ENCODE measurements at places on chromosomes 2 and 18.

DNA sequence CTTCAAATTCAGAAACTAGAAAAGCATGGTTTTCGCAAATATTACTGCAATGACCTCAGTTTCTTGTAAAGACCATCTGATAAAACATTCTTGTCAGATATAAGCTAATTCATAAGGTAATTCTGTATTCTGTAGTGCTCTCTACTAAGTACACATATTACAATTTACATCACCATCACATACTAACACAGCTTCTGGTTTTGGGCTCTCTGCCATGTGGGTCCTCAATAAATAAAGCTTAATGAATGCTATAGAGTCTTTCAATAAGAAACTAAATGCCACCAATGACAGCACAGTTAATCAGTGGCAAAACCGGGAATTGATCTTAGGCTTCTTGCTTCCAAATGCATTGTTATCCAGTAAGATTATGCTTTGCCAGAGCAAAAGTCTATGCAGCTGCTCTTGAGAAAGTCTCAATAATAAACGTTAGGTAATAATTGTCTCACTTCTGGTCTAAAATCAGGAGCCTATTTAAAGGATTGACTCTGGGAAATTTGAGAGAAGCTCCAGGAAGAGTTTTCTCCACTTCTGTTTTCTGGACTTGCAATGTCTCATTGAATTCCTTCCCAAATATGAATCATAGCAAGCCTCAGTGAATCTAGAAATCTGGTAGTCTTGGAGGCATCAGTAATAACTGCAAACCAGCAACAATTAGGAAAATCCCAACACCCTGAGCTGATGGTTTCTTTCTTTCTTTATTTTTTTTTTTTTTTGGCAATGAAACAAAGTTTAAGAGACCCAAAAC is 67.9 kb upstream of the RAPGEF4 start:
- no peak for DNase-seq

DNA sequence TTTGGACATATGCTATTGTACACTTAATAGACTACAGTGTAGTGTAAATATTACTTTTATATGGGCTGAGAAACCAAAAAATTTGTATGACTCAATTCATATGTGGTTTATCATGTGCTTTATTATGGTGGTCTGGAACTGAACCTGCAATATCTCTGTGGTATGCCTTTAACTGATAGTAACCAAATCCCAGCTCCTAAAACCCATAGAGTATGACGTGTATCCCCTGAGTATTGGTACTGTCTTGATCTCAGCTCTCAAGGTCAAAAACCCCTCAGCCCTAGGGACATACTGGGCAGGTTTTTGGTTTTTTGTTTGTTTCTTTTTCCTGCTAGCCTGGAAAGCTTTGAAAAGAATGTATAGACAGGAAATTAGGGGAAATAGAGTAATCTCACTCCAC is 42.2 kb upstream of the ARHGAP15 start:
- no peak for DNase-seq

GRCh38 chr2:113169002-113169530 is 4.7 kb upstream of the PSD4 start:
- no peak for DNase-seq

GRCh38 chr18:59885579-59886163 is 14.1 kb upstream of the PMAIP1 start:
- DNase-seq, result no peak

DNA sequence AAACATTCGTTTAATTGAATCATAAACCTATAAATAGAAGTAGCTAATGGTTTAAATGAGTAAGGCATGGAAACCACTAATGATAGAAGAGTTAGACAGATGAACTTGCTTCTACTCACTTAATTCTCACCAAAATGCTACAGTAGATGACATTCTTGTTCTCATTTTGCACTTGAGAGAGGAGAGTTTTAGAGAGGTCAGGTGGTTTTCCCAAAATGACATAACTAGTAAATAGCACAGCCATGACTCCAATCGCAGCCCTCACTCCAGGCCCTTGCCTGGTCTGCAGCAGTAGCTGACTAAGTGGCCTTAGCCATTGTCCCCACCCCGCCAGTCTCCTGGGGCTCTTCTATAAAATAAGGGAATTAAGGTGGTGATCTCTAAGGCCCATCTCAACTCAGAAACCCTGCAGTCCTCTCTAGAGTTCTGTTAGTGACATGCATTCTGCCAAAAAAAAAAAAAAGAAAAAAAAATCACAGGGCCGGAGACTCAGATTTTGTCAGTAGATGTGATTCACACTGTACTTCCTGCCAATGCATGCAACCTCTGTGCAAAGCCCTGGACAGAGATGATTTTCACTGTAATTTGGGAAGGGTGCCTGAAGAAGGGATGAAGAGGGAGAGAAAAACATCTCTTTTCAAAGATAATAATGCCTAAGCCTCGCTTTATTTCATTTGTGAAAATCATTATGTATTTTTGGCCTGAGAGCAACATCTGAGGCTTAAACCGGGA is 221.8 kb downstream of the ANAPC1 start:
- DNase-seq, result no peak

- DNase-seq, result no peak
These were observed 111.7 kb upstream of the SCN1A start for GRCh38 chr2:166239548-166239947.

DNA sequence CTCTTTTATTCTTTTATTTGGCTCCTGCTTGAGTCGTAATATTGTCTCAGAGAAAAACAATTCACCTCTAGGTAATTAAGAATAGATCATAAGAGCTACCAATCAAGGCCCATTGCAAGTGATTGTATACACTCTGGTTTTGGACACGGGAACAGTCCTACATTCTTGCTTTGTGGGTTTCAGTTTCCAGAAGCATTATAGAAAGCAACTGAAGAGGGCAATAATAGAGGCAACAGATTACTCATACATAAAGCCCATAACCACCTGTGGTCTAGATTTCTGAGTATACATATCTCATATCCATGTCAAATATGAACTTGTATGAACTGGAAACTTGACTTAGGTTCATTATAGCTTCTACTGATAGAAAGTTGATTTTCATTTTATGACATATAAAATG is 65.4 kb downstream of the DIS3L2 start:
- DNase-seq, result no peak

GRCh38 chr18:39513186-39513585 is 1947.6 kb upstream of the CELF4 start:
- no peak for DNase-seq

DNA sequence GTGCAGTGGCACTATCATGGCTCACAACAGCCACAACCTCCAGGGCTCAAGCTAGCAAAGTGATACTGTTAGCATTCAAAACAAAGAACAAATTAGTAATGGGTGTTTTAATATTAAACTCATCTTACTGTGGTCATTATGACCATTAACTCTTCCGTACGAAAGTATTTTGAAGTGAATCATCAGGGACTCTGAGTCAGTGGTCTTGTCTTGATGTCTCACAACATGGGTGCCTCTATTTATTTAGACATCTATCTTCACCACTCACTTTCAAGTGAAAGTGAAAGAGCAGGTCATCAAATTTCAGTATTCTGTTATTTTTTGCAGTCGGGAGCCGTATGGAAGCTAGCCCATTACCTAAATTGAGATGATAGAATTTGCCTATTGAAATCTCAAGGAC is 1118.2 kb downstream of the DPP10 start:
- no peak for DNase-seq

DNA sequence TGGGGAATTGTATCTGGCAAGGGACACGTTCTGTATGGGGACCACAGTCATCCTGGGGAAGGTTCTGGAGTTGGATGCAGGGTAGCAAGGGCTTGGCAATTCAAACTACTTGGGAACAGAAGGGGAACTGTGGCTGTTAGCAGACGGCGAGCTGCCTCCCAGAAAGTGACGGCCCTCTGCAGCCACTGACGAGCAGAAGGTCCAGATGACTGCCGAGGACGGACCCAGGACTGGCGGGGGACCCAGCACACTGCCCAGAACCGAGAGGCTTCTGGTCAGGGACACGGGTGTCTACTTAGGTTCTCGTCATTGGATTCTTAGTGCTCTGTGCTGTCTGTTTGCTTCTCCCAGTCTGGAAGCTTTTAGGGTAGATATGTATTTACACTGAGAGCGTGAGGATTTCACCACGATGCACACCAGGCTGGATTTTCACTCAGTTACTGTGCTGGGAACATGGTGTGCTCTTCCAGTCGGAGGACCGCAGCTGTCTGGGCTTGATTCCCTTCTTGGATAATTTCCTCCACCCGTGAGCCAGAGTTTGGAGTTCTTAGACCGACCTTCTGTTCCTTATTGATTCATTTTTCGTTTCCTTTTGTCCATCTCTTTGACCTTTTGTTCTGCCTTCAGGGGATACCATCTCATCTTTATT is 13.4 kb downstream of the GPR35 start:
- peak; percentile 13 for DNase-seq

DNA sequence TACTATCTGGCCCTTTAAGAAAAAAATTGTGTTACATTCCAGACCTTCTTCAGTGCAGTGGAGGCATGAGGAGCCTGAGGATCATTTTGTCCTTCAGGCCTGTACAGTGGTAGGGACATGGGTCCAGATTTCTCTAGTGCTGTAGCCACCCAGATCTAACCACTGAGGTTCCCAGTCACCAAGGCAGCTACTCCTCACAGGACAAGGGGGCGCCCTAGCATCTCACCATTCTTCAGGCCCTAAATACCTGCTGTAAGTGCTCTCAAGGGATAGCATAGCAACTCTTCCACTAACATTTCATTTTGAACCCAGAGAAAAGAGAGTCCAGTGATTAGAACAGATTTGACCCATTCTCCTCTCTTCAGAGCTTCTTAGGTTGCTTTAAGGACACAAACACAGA is 1533.0 kb downstream of the LRP1B start:
- no peak for DNase-seq

GRCh38 chr2:127179766-127180165 is 40.3 kb downstream of the CYP27C1 start:
- DNase-seq, result no peak

DNA sequence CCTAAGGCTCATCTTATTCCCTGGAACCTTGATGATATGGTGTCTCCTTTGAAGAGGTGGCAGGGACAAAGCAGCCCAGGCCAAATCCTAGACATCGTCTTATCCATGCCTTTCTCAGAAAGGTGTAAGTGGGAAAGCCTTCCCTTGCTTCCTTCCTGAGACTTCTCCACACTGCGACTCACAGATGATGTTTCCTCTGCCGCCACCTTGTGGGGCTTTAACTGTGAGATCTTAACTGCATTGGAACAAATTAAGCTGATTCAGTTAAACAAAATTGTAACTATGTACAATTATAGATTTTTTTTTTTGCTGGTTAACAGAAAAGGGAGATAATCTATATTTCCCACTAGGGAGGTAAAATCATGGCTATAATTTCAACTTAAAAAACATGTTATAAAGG is 10.0 kb upstream of the GCA start:
- no peak for DNase-seq

DNA sequence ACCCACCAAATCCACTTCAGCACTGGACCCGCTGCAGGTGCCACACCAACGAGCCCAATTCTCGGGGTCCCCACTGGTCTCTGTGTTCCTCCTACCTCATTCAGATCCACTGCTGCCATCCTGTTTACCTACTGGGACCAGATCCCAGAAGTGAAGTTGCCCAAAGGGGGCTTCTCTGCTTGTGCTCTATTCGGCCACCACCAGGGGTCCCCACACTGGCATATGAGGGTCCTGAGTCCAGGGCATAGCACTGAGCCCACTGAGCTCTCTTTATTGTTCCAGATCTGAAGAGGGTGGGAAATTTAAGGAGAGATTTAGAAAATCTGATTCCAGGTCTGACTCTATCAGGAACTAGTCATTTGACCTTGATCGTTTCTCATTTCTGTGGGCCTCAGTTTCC is 2.4 kb downstream of the GPR45 start:
- DNase-seq, result no peak

GRCh38 chr2:211114826-211115455 is 558.5 kb downstream of the CPS1 start:
- DNase-seq, result no peak

- no peak for DNase-seq
These were observed 143.9 kb downstream of the L3MBTL4 start for GRCh38 chr18:6270771-6271216.

GRCh38 chr2:130826821-130827501 is 9.8 kb upstream of the ARHGEF4 start:
- no peak for DNase-seq

DNA sequence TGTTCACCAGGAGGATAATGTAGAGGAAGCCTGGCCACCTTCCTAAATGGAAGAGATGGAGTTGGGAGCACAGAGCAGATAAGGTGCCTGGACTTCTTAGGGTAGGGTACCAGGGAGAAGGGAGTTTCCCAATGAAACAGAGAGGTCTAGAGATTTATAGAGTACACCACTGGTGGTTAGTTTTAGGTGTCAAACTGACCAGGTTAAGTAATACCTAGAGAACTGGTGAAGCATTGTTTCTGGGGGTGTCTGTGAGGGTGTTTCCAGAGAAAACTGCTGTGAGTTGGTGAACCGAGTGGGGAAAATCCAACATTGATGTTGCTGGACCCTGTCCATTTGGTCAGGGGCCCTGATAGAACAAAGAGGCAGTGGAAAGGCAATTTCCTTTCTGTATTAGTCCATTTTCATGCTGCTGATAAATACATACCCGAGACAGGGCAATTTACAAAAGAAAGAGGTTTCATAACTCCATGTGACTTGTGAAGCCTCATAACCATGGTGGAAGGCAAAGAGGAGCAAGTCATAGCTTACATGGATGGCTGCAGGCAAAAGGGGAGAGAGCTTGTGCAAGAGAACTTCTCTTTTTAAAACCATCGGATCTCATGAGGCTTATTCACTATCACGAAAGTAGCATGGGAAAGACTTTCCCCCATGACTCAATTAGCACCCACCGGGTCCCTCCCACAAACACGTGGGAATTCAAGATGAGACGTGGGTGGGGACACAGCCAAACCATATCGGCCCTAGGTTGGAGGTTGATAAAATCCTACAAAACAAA is 260.8 kb downstream of the CBLN2 start:
- DNase-seq, result no peak

GRCh38 chr2:168526641-168527040 is 70.6 kb downstream of the CERS6 start:
- DNase-seq, result no peak

GRCh38 chr18:2256577-2256976 is 314.7 kb downstream of the METTL4 start:
- DNase-seq, result no peak

- DNase-seq, result no peak
These were observed 5.4 kb downstream of the GPN1 start for GRCh38 chr2:27634291-27634690.

DNA sequence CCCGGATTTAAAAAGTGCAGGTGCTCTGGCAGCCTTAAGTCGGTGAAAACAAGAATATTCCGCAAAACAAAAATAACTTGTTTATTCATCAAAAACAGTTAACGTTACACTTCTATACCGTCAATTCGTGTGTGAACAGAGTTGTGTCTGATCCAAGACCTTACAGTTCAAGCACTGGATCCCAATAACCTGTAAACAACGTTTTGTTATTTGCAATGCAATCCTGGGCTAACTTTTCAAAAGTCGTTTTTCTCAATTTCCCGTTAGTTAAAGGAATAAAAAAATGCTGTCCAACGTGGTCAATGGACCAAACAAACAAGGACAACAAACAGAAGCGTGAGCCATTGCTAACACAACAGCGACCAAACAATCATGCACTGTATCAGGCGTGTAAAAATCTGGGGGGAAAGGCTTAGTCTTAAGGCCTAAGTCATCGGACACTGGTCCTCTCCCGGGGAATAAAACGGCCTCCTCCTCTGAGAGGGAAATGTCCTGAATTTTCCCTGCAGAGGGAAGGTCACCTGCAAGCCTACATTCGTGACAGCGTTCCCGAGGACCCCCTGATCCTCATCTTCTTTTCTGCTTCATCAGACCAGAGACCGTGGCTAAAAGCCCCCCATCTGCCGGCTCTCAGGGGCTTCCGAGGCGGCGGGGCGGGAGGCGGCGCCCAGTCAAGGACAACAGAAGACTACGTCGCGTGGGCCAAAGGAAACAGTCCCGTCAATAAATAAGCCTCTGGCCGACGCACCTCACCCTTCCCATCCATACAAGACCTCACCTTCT is 490 bp downstream of the NDUFS1 start:
- no peak for DNase-seq

GRCh38 chr18:24022161-24022560 is 7.6 kb downstream of the TTC39C start:
- DNase-seq, result no peak
